T-helper 17 cell (primary cell): ENCODE measurements at places on chromosomes 11 and 22.

DNA sequence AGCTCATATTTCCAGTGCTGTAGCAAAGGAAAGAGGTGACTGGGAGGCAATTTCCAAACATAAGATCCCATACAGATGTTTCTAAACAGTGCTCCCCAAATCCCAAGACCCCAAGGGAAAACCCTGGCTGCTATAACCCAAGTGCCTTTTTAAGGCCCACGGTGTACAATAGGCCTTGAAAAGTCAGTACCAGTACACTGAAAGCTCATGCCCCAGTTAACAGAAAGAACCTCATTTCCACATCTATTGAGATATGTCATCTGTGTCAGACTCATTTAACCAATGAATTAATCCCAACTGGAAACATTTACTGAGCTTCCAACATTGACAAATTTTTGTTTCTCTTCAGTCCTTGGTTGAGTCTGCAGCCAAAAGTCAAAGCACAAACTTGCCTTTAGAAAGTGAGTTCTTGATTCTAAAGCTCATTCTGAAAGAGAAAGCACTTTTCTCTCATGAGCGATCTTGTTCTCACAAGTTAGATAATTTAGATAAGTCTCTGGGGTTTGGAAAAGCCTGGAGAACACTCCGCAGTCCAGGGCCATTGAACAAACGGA, 239.8 kb upstream of the ARHGAP20 start:
- DNase-seq = no peak

DNA sequence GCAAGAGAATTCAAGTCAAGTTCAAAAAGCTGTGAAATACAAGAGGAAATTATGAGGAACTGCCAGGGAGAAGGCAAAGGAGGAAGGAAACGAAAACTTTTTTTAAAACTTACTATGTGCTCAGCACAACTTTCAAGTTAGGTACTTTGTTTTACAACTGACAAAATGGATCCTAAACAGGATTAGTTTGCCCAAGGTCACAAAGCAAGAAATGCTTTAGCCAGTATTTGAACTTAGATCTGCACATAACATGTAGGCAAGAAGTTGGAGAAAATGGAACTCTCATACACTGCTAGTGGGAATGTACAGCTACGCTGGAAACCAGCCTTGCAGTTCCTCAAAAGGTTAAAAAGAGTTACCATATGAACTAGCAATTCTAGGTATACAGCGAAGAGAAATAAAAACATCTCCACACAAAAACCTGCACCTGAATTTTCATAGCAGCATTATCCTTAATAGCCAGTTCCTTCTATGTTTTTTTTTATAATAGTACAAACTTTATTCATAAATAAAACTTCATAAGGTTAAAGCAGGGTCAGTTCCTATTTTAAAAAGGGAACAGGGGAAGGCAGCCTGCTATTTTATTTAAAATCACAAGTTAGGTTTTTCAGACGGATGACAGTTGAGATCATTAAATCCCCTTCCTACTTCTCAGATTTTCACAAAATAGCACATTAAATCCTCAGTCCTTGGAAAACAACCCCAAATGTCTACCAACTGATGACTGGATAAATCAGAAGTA, 19.2 kb downstream of the DDX6 start:
- DNase-seq = no peak

GRCh38 chr11:93747122-93747521, 5.7 kb downstream of the C11orf54 start:
- no peak for DNase-seq

GRCh38 chr22:24731761-24732160, 42.8 kb downstream of the PIWIL3 start:
- no peak for DNase-seq

GRCh38 chr11:126113515-126113957, 50.9 kb upstream of the CDON start:
- DNase-seq = no peak

GRCh38 chr11:111707039-111707690, 59.0 kb downstream of the PPP2R1B start:
- DNase-seq = no peak

DNA sequence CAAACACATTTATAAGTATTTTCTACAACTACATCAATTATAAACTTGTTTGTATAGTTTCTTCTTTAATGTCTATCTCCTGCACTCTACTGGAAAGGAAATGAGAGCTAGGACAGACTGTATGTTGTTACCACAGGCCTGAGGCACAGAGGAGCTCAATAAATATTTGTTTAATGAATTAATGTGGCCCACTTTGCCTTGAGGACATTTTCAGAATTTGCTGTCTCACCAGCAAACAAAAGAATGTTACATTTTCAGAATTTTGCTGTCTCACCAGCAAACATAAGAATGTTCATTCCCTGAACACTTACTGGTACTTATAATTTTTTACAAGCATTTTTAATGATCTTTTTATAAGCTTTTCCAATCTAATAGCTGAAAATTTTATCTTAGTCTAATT, 41.9 kb upstream of the WNT7B start:
- DNase-seq = no peak
